T-cell (primary cell): ENCODE measurements at places on chromosomes 2 and 18. TPM values are rescaled to one million over a fixed set of nuclear protein-coding genes. Genes with fewer than 3 reads are reported as not detected.

The TMEM198 gene
- total RNA-seq, result 0.88 TPM

The MXD1 gene
- total RNA-seq, result 13.7 TPM

The FMNL2 gene
- total RNA-seq, result 0.63 TPM

The MC2R gene
- not detected for total RNA-seq

The NFATC1 gene
- total RNA-seq, result 58.1 TPM

The SERPINB4 gene
- not detected for total RNA-seq

The ANKRD29 gene
- not detected for total RNA-seq

The RTP5 gene
- 1.2 TPM for total RNA-seq

The DPY30 gene
- total RNA-seq, result 49.8 TPM

GRCh38 chr2:75344146-75344545, 144.8 kb upstream of the TACR1 start:
- no peak for DNase-seq
- H3K4me1 ChIP-seq, result no peaks in the 10 kb centered on the region
- peaks cover 3% of the 10 kb centered on the region for H3K36me3 ChIP-seq
- H3K27ac ChIP-seq, result no peak overlapping the region
- no peak overlapping the region for H3K4me3 ChIP-seq
- no peaks in the 10 kb centered on the region for H3K27me3 ChIP-seq

DNA sequence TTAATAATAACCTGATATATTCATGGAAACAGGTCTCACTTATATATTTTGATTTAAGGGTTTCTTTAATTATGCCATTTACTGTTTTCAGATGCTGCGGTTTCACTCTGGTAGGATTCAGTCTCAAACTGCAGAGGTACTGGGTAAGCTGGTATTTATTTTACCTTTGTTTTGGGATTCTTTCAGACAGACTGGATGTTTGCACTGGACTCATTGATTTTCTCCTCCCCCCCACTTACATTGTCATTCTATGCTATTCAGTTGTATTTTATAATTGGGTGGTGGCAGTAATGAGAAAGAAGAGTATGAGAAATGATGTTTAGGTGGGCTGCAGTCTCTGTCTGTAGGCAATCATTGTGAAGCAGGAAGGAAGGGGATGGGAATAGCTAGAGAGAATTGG, 155.6 kb downstream of the AQP4 start:
- no peak overlapping the region for H3K27ac ChIP-seq
- no peaks in the 10 kb centered on the region for H3K27me3 ChIP-seq
- H3K4me1 ChIP-seq, result no peaks in the 10 kb centered on the region
- no peak overlapping the region for H3K4me3 ChIP-seq
- no peak for DNase-seq

DNA sequence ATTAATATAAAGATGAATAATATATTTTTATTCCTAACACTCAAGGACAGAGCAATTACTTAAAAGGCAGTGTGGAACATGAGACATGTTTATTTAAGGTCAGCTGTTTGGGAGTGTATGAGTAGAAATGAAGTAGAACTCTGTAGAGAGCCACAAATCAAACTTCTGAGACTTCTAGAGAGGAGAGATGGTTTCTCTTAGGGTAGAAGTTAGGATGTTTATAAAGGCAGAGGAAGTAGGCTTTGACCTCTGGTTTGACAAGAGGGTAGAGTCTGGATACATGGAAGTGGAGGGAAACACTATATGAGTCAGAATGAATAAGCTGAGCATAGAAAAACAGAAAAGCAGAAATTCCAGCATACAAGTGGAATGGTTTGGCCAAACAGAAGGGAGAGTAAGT, 262.1 kb upstream of the KLHL14 start:
- no peak overlapping the region for H3K27ac ChIP-seq
- no peaks in the 10 kb centered on the region for H3K4me1 ChIP-seq
- H3K27me3 ChIP-seq, result no peaks in the 10 kb centered on the region
- no peak overlapping the region for H3K4me3 ChIP-seq
- no peak for DNase-seq

DNA sequence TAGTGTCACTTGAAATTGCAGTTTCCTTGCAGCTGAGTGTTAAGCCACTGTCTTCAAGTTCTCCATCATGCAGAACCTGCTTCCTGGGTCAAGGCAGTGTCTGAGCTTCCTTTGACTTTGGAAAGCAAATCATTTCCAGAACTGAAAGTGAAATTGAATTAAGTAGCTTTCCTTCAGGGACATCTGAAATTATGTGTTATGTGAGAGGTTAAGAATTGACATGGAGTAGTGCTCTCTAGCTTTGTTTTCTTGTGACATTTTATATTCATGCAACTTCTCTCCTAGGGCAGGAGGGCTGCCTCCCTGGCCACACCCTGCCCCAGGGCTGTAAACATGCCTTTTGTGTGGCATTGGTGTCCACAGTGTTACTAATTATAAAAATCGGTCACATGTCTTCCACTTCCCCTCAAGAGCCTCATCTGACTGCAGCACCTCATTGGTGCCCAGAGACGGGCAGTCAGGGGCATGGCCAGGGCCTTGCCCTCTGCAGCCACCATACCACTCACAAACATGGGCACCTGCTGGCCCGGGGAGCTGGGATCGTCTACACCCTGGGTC, 14.4 kb downstream of the RAB12 start:
- no peak overlapping the region for H3K27ac ChIP-seq
- H3K4me3 ChIP-seq, result no peak overlapping the region
- no peaks in the 10 kb centered on the region for H3K4me1 ChIP-seq
- no peak for DNase-seq

- no peaks in the 10 kb centered on the region for H3K36me3 ChIP-seq
- H3K4me1 ChIP-seq, result no peaks in the 10 kb centered on the region
- H3K4me3 ChIP-seq, result no peak overlapping the region
- H3K27ac ChIP-seq, result no peak overlapping the region
Observed at GRCh38 chr2:133393895-133394294, 174.4 kb downstream of the NCKAP5 start.

DNA sequence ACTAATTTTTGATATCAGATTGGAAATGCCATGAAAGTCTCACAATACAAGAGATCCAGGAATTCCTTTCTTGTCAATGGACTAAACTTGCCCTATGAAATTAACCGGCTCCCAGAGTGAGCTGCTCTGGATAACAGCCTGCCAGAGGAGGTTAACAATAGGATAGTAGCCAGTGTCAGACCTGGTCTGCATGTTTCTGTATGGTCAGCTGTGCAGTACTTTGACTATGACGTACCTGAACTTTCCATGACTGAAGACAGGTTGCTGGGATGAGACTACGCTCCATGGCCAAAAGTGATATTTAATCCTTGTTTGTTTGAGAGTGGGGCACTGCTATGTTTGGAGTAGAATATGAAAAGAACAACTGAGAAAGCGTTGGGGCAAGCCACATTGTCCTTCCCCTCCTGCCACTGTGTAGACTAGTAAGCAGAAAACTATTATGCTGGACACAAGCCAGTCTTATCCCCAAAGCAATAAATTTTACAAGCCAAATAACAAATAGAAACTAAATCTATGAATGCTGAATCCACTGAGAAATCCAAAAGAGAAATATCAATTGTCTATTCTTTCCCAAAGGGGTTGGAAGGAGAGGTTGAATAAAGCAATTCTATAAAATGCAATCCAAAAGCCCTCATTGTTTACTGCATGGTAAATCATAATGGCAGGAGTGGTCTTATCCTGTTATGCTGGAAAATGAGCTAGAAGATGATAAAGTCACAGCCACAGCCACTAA, 115.5 kb upstream of the CYP26B1 start:
- no peak overlapping the region for H3K4me3 ChIP-seq
- no peaks in the 10 kb centered on the region for H3K27me3 ChIP-seq
- no peaks in the 10 kb centered on the region for H3K36me3 ChIP-seq
- H3K27ac ChIP-seq, result no peak overlapping the region
- H3K4me1 ChIP-seq, result no peaks in the 10 kb centered on the region

- no peak for DNase-seq
- H3K27me3 ChIP-seq, result no peaks in the 10 kb centered on the region
- no peaks in the 10 kb centered on the region for H3K4me1 ChIP-seq
- H3K4me3 ChIP-seq, result no peak overlapping the region
- H3K27ac ChIP-seq, result peak overlapping the region; percentile 18
Observed at GRCh38 chr2:237732070-237732469, 66.5 kb upstream of the RBM44 start.

- no peak overlapping the region for H3K27ac ChIP-seq
- H3K4me1 ChIP-seq, result no peaks in the 10 kb centered on the region
- no peak for DNase-seq
- no peaks in the 10 kb centered on the region for H3K36me3 ChIP-seq
Observed at GRCh38 chr2:23293063-23293462, 91.9 kb upstream of the KLHL29 start.

GRCh38 chr18:31497836-31498573, at the start of gene DSG2:
TSS of gene DSG2 (plus strand) at chr18:31498177. CDS start at chr18:31498252, 75 bp downstream.
- H3K36me3 ChIP-seq, result no peaks in the 10 kb centered on the region
- H3K27ac ChIP-seq, result no peak within 1 kb of the TSS
- H3K4me3 ChIP-seq, result peak within 1 kb of the TSS; percentile 15

DNA sequence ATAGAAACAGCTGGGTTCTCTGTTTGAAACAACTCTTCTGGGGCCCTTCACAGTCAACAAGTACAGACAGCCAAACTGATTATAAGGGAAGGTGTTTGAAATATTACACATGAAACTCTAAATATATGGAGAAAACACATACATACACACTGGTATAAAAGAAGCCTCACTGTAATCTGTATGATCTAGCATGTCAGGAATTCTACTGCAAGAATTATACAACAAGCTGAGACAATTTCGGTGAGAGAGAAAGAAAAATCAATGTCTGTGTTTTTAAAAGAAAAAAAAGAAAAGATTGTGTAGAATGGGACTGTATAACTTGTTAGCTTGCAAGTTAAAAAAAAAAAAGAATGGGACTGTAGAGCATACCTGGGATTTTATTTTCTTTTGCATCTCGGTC, 26.3 kb downstream of the IRS1 start:
- no peak for DNase-seq
- peaks cover 19% of the 10 kb centered on the region for H3K4me1 ChIP-seq
- no peak overlapping the region for H3K27ac ChIP-seq
- H3K36me3 ChIP-seq, result no peaks in the 10 kb centered on the region
- no peaks in the 10 kb centered on the region for H3K27me3 ChIP-seq
- no peak overlapping the region for H3K4me3 ChIP-seq

- H3K4me3 ChIP-seq, result no peak overlapping the region
- H3K36me3 ChIP-seq, result no peaks in the 10 kb centered on the region
- no peak overlapping the region for H3K27ac ChIP-seq
- H3K4me1 ChIP-seq, result no peaks in the 10 kb centered on the region
- DNase-seq, result no peak
Observed at GRCh38 chr18:63788447-63789096, 13.4 kb downstream of the SERPINB7 start.

GRCh38 chr2:168920504-168921157, 19.5 kb downstream of the G6PC2 start:
- no peak overlapping the region for H3K4me3 ChIP-seq
- no peaks in the 10 kb centered on the region for H3K4me1 ChIP-seq
- H3K27me3 ChIP-seq, result no peaks in the 10 kb centered on the region
- no peak overlapping the region for H3K27ac ChIP-seq

DNA sequence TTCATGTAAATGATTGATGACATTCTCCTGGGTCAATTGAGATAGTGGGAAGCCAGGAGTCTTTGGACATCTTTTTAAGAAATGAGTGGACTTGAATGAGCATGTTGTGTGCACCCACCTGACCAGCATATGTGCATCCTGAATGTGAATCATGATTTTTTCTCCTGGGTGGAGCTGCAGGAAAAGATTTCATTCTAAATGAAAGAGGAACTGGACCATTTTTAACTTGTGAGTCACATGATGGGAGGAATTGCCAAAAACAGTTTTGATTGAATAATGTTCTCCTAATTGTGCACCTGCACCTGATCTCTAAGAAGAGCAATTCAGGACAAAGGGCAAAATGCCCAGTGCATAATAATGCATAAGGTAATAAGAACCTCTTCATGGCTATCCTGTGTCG, 32.3 kb downstream of the COPS8 start:
- no peaks in the 10 kb centered on the region for H3K36me3 ChIP-seq
- H3K27me3 ChIP-seq, result no peaks in the 10 kb centered on the region
- H3K27ac ChIP-seq, result no peak overlapping the region
- no peaks in the 10 kb centered on the region for H3K4me1 ChIP-seq

DNA sequence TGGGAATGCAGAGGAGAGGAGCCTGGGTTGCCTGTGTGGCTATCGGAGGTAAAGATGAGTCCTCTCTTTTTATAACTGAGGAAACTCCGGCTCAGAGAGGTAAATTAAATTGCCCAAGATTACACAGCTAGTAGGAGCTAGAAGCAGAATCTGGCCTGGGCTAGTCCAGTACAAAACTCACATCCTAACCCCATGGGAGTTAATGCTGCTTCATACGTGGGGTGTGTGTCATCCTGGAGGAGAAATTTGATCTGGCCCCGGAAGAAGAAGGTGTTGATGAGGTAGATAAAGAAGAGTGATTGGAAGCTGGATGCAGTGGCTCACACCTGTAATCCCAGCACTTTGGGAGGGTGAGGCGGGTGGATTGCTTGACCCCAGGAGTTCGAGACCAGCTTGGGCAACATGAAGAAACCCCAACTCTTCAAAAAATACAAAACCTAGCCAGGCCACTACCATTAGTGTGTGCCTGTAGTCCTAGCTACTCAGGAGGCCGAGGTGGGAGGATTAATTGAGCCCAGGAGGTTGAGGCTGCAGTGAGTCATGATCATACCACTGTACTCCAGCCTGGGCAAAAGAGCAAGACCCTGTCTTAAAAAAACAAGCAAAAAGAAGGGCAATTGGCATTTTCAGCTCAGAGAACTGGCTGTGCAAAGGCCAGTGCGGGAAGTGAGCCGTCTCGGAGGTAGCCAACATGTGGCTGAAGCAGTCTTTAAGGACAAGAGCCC, 33.7 kb downstream of the CTIF start:
- no peak for DNase-seq
- H3K4me1 ChIP-seq, result no peaks in the 10 kb centered on the region

DNA sequence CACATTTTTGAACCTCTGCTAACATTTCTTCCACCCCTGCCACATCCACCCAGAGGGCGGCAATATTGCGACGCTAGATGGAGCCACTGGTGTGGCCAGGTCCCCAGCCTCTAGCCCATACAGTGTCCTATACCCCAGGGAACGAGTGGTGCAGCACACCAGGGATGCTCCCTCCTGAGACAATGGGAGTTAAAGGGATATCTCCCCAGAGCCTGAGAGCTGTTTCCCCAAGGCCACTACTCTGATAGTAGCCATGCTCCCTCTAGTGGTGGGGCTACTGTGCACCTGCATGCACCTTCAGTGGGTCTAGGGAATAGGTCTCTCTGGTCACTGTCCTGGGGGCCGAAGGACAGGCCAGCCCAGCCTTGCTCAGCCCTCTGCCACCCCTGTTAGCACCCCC, 336.4 kb upstream of the FSHR start:
- H3K4me3 ChIP-seq, result no peak overlapping the region
- no peak for DNase-seq
- H3K4me1 ChIP-seq, result no peaks in the 10 kb centered on the region
